SW 1271 (cell line): ENCODE measurements at places on chromosomes 1 and 21.

DNA sequence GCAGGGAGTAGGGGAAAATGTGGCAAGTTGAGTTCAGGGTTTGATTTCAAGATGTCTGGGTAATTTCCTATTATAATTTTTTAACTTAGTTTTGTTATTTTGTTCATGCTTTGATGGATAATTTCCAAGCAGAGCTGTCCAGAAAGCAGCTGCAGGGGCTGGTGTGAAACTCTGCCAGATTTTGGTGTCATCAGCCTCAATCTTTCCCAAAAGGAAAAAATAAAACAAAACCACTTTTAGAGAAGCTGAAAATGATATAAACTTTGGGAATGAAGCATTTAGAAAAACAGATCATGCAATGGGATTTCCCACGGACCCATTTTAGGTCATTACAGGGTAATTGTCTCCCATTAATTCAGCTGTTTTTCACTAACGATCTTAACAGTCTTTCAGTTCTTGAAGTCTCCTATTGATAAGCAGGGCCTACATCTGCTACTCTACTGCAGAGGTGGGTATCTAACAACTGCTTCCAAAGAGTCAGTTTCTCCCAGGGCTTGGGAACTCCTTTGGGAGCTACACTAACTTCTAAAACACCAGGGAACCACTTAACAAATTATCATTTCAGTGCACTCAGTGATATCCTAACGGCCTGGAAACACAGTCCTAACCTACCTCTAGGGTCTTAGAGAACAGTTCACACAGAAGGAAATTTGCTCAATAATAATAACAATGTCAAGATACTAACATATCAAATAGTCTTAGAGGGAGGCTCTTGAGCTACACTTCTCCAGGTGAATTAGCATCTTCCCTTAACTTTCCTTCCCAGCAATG is 12.3 kb downstream of the ZNF436 start:
- DNase-seq, result no peak

DNA sequence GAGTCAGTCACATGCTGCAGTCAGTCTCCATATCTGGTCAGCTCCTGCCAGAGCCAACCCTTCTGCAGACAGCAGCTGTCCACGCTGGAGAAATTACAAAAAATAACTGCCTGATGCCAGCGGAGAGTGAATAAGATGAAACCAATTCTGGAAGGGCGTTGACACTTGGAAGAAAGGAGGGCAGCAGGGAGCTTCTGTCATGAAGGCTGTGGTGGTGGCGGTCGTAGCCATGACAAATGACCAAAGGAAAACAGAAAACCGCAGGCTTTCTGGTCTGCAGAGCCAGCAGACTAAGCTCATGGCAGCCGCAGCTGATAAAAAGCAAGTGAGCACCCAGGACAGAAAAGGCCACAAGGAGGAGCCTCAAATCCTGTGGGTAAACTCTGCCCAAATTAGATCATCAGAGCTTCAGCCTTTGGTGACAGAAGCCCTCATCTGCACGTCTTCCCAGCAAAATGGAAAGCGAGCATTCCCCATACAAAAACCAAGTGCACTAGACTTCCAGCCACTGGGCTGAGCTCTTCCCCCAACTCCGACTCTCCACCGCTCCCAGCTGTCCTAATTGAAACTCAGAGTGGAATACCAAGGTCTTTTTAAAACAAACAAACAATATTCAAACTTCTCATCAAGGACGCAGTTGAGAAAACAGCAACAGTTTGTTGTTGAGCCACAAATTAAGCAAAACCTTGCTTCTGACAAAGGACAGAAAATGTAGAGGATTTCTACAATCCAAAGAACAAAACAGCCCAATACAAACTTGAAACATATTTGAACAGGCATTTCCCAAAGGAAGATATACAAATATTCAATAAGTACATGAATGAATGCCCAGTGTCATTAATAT is 28.7 kb downstream of the RSPH1 start:
- no peak for DNase-seq

DNA sequence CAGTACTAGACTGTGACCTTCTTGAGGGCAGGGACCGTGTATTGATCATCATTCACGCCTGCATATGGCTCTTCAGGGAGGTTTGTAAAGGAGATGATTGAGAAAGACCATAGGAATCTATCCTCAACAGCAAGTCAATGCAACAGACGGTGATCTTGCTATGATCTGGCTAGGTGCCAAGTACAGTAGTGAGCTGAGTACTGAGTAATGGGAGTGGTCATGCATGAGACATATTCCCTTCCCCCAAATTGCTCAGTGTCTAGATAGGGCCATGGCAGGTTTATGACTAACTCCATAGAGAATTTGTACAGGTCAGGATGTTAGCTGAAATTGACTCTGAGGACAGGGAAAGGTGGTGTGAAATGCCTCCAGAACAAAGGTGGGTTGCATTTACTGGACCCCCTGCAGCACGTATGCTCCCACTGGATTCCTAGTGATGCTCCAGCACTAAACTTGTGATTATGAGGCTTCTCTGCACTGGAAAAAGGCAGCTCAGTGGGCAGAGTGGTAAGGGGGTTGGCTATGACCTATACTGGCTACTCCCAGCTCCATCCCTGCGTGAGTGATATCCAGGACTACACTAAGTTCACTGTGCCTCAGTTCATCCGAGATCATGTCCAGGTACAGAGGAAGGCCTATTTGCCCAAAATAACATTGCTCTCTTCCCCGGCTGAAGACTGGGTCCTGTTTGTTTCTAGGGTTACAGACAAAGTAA is 37.2 kb downstream of the KCNJ6 start:
- DNase-seq, result no peak

GRCh38 chr1:182159443-182159842 is 97.9 kb upstream of the ZNF648 start:
- no peak for DNase-seq

DNA sequence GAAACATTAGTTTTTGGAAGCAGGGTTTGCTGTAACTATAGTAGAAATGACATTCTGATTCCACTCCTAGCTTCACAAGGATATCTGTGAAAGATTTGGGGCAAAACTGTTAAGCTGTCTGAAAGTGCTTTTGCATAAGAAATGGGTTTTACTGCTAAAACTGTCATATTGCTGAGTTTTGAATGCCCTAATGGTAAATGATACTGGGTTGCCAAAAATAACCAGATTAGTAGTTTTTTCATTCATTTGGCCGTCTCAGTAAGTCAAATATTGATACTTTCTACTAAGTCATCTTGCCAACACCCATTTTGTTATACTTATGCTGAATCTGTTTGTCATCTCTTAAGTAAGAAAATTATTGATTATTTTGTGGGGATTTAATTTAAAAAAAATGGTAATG is 399 bp upstream of the PTPRC start:
- no peak for DNase-seq
